ENCODE measurements at places on chromosomes 6 and 20.
A peak's percentile ranks its signal among the peaks of the same experiment; 100 is the strongest.

- DNase-seq: no peak
These were observed 767 bp downstream of the AP5S1 start for GRCh38 chr20:3820901-3821727.

DNA sequence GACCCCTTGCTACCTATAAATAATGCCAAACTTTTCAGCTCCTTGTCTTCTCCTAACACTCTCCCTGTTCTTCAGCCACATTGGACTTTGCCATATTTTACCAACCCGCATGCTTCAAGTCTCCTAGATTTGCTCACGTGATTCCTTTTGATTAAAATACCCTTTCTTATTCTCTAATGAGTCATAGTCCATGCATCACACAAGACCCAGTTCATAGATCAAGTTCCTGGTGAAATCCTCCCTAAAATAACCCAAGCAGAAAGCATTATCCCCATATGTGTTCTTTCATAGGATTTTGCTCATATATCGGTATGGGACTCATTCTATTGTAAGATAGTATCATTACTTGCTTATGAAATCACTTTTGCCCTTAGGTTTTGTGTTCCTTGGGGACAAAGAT is 108.9 kb upstream of the STXBP5 start:
- no peak for DNase-seq

- DNase-seq: no peak
These were observed 303.8 kb upstream of the THEMIS start for GRCh38 chr6:128204616-128205015.

- DNase-seq: peak; percentile 38
These were observed 580 bp downstream of the NXT1 start for GRCh38 chr20:23350904-23351838.

DNA sequence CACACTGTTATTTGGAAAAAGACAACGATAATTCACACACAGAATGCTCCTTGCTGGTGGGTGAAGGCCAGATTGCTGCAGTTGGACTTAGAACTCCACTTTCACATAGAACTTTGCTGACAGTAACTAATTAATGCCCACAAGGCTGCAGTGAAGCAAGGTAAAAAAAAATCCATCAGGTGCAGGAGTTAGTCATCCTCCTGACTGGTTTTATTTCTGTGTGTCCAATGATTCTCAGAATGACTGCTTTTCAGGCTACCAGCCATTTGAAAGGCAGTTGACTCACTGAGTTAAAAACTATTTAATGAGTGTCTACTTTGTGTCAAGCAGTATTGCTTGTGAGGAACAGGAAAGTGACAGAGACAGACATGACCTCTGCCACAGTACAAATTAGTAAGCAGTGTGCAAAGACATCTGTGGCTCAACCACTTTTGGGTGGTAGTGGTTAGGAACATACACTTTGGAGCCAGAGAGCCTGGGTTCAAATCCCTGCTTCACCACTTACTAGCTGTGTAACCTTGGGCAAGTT is 41.9 kb downstream of the ELOVL5 start:
- no peak for DNase-seq

DNA sequence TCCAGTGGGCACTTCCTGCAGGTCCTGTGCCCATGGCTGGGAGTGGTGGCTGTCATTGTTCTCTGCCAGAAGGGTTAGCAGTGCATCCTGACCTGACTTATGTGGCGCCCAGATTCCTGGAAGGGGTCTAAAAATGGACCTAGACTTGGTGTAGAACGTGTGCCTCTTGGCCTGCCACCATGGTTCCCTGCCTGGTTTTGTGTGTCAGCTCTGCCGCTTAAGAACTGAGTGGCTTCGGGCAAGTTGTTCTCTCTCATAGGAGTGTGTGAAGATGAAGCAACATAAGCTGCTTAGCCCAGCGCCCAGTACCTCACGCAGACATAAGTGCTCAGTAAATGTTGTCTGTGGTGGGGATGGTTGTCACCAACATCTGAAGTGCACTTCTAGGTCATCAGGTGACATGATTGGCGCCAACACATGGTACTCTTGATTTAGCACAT is 52.1 kb downstream of the PTPN1 start:
- DNase-seq: no peak

DNA sequence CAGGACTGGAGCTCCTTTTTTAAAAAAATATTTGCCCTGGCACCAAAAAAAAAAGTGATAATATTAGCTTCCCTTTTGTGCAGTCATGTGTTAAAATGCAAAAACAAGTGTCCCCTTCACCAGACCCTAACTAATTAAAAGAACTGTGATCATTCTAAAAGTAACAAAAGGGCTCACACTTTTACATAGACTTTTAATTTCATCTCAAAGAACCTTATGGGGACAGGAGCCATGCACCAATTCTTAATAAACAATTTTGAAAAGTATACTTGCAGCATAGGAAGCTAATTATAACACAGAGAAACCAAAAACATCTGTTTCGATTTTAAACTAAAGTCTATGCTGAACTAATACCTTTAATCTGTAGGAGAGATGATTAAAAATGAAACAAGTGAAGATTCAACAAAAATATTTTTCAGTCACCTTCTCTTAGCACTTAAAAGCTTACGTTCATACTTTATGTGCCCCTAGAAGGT is 17.3 kb downstream of the STX7 start:
- DNase-seq: no peak

DNA sequence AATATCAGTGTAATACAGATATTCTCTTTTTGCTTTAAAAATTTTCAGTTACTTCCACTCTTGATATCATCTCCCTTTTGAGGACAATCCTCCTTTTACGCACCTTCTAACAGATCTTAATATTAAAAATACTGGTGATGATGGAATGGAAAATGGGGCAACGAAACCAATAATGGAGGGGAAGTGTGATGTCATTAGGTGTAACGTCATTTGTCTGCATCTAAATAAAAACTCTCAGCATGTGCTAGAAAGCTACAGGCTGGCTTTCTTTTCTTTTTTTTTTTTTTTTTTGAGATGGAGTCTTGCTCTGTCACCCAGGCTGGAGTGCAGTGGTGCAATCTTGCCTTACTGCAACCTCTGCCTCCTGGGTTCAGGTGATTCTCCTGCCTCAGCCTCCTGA is 66.5 kb downstream of the IYD start:
- no peak for DNase-seq

DNA sequence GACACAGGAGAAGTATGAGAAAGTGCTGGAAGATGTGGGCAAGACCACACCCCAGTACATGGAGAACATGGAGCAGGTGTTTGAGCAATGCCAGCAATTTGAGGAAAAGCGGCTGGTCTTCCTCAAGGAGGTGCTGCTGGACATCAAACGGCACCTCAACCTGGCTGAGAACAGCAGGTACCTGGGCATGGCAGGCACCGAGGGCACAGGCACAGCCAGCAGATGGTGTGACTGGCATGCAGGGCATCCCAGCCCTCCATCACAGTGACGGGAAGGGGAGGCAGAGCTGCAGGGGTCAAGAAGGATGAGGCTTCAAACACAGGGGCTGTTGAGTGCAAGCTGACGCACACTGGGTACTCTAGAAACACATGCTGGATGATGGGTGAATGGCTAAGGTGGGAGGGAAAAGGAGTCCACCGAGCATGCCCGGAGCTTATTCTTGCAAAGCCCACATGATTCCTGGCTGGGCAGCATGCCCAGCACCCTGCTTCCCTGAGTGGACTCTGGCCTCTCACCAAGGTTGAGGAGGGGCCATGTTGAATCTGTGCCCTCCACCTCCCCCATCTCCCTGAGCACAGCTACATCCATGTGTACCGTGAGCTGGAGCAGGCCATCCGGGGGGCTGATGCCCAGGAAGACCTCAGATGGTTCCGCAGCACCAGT is 26.3 kb downstream of the SPDEF start:
- no peak for DNase-seq

GRCh38 chr20:2836035-2836434 is 4.4 kb downstream of the PCED1A start:
- DNase-seq: no peak

DNA sequence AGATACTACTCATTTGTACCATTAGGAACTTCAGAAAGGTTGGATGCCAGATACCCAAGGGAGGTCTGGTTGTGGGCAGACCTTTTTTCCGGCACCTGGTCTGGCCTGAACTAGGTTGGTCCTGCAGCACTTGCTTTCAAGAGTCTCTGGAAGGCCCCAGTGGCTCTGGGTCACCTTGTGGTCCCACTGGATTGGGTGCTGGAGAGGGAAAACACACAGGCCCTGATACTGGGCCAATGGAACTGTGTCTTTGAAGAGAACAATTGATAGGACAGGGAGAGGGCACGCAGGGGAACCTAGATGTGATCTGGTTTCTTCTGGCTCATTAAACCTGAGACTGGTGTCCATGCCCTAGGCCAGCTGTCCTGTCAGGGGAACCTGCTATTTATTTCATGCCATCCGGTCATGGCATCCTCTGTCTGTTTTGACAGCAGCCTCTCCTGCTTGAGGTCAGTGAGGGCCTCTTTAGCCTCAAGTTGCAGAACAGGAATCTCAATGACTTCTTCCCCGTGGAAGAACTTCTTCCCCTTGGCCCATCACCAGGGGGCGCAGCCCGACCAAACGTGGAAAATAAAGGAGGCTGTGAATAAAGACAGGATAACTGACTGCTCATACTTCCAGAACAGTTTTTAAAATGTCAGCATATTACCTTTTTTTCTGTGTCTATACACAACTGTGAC is 25.0 kb downstream of the TAF8 start:
- peak; percentile 4 for DNase-seq

GRCh38 chr6:79073888-79074287 is 4.2 kb downstream of the PHIP start:
- DNase-seq: no peak

DNA sequence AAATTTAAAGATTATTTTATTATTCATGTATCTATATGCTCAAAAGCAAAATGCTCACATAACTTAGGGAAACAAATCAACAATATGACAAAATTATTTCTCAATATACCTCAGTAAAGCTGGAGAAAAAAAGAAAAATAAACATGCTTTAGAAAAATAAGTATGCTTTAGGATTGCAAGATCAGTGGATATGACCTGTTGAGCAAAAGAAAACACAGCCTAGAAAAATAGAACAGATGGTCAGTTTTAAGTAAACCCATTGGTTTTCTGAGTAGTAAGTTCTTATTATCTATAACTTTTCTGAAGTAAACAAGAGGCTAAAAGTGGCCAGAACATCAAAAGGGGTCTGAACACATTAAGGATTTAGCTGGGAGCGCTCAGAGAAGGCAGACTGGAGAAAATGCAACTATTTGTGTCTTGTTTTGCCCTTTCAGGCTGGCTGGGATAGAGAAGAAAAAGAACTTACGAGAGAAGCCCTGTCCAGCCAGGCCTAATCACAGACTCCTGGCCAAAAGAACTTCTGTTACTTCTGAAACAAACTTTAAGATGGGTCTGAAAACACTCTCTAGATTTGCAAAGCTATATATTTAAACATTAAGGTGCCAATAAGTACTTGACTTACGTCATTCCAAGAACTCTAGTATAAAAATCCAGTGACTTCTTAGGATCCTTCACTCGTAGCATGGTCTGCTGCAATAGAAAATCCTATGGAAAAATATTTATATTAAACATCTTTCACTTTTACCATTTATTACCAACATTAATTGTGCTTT is 16.5 kb downstream of the GLO1 start:
- DNase-seq: no peak

GRCh38 chr20:5531318-5532081 is 214.7 kb upstream of the PROKR2 start:
- DNase-seq: no peak

DNA sequence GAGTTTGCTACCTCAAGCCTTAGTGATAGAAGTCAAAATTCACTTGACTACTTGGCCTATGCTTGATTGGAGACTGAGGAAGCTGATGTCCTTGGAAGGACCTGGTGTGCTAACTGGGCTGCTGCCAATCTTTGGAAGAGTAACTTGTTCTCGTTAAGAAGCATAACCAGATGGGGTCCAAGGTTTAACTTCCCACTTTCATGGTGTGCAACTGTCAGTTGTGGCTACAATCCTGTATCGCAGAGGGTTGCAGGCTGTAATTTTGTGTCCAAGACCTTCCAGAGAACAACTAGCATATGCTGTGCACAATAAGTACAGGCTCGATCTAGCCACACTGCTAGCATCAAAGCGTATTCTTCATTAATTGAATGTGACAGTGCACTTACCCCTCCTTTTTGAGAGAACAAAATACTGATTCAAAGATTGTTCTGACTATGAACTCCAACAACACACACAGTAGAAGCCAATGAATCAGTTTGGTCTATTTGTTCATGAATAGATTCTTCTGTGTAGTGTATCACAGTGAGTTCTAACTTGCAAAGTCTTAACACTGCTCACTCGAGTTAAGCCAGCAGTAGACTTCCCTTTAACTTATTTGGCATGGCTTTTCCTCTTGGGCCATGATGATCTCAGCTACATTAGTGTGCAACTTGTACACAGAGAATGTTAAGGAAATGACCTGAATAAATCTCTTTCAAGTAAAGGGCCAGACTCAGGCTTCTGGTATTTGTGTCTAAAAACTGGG is 15.8 kb upstream of the PLCB1 start:
- no peak for DNase-seq

DNA sequence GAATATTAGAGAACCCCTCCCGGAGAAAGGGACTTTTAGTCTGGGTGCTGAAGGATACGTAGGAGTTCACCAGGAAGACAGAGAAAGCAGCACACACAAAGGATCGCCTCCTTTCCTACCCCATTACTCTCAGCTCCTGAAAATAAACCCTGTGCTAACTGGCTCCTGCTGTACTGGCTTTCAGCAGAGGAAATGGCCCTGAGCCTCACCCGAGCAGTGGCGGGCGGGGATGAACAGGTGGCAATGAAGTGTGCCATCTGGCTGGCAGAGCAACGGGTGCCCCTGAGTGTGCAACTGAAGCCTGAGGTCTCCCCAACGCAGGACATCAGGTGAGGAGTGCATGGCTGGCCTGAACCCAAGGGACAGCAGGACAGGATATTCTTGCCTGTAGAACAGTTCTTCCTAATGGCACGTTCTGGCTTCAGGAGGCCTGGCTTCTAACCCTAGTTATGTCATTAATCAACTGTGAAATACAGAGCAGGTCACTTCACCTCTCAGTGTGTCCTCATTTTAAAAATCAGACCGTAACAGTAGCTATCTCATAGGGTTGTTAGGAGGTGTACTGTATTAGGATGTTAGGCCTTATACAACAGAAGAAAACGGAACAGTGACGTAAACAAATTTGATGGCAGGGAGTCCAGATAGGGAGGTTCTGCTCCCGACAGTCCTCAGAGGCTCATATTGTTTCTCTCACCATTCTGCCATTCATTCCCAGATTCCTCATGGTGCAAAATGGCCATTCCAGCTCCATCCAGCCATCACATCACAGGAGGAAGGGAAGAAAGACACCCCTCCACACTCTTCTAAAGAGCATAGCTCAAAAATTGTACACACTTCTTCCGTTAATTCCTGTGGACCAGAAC is 1.8 kb downstream of the RBCK1 start:
- DNase-seq: no peak

- no peak for DNase-seq
These were observed 69.1 kb downstream of the GRIK2 start for GRCh38 chr6:101462576-101462975.

GRCh38 chr6:69827276-69827893 is 30.6 kb upstream of the LMBRD1 start:
- no peak for DNase-seq

All from activated CD8-positive, alpha-beta memory T cell treated with anti-CD3 and anti-CD28 coated beads for 1 hour (primary cell).